ENCODE measurements at places on chromosomes 1 and 21.

DNA sequence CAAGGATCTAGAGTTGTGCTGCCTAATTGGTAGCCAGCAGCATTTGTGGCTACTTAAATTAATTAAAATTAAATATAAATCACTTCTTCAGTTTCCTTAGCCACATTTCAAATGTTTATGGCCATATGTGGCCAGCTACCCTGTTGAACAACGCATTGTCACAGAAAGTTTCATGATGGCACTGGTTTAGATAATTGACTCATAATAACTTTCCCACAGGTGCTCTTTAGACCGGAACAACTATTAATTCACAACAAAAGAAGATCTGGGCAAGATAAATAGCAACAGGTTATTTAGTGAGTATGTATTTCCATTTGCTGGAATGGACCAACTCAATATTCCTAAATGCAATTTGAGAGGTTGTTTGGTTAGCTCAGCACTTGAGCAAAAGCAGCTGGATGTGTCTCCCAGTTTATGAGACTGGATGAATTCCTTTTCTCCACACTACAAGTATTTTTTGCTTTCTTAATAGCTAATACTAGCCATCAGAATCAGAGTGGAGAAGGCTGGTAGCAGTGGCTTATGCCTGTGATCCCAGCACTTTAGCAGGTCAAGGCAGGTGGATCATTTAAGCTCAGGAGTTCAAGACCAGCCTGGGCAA is 3.7 kb upstream of the AMIGO1 start:
- DNase-seq = no peak

DNA sequence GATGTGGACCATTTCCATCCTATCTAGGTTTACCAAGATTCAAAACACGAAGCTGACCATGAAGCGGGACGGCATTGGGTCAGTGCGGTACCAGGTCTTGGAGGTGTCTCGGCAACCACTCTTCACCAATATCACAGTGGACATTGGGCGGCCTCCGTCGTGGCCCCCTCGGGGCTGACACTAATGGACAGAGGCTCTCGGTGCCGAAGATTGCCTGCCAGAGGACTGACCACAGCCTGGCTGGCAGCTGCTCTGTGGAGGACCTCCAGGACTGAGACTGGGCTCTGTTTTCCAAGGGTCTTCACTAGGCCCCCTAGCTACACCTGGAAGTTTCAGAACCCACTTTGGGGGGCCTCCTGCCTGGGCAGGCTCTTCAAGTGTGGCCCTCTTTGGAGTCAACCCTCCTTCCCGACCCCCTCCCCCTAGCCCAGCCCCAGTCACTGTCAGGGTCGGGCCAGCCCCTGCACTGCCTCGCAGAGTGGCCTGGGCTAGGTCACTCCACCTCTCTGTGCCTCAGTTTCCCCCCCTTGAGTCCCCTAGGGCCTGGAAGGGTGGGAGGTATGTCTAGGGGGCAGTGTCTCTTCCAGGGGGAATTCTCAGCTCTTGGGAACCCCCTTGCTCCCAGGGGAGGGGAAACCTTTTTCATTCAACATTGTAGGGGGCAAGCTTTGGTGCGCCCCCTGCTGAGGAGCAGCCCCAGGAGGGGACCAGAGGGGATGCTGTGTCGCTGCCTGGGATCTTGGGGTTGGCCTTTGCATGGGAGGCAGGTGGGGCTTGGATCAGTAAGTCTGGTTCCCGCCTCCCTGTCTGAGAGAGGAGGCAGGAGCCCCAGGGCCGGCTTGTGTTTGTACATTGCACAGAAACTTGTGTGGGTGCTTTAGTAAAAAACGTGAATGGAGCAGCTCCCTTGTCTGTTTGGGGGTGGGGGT is 864 bp upstream of the CCDC24 start:
- DNase-seq = no peak

- no peak for DNase-seq
These were observed 12.7 kb downstream of the GREM2 start for GRCh38 chr1:240599299-240599698.

DNA sequence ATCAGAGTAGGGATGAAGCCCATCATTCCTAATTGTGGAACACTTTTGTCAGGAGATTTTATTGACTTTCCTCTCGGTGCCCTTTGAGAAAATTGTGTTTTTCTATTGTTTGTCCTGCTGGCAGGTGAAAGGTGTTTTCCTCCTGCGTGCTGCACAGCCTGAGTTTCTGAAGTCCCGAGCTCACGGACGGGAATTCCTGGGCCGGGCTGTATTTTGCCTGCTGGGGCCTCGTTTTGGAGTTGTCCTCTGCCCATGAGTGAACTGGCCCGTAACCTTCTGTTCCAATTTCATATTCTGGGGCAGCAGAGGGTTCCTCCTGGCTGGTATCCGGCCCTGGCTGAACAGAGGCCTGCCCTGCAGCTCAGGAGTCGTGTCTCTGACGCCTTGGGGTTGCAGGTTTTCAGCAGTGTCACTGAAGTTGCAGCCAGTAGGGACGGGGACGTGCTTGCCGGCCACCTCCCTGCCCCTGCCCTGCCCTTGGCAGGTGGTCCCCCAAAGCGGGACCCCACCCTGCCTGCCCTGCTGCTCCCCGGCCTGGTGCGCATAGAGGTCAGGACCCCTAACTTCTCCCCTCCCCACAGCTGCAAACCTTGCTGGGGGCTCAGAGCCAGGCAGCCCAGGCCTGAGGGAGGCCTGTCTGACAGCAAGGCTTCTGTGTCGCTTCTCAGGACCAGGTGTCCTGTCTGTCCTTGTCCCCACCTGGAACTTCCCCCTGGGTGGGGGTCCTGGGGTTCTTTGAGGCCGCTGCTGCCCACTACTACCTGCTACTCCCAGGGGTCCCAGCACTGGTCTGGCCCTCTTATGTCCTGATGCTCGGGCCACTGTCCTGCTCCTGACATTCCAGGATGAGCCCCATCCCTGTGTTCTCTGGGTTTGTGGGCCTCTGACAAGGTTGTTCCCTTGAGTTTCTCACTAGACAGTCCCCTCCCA is 49.0 kb downstream of the SLX9 start:
- DNase-seq = no peak

GRCh38 chr1:154619181-154619948 is 11.4 kb upstream of the ADAR start:
- DNase-seq = no peak

DNA sequence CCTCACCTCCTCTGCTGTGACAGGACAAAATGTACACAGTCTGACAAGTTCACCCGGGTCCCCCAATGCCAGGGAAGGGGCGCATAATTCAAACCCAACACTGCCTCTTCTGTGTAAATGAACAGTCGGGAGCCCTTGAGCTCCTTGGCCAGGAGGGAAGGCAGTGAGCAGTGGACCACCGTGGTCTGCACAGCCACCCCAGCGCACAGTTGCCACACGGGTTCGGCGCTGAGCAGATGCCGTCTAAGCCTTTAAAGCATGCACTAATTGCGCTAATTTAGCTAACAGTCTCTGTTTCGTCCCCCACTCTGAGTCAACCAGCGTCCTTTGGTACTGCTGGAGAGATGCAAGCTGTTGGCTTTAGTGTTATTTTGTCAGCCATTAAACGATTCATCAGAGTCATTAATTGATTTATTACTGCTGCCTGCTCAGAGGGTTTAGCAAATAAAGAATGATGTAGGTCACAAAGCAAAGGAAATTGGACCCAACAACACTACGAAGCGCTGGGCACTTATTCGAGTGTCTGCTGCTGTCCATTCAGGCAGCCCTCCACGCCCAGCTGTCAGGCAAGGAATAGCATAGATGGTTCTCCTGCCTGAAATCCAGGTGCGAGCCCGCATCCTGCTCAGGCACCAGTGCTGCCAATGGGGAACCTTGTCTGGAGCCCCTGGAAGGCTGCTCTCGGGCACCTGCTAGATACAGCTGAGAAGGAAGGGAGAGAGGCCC is 91.5 kb downstream of the MRPL37 start:
- DNase-seq = peak; percentile 88

- no peak for DNase-seq
These were observed 109.8 kb downstream of the GLIS1 start for GRCh38 chr1:53629101-53629691.

DNA sequence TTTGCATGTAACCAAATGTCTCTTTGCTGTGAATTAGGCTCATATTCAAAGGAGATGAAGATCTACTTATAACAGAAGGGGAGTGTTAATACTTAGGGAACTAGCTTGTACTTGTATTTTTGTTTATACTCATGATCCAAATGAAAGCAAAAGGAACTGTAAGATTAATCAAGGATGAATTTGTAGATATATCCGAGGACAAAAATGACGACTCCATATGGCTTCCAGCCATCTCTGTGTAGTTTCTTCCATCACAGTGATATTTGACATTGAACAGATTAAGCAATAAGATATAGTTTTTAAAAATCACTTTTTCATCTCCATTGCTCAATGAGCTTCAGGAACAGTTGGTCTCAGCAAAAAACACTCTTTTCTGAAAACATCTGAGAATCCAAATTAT is 257.4 kb upstream of the CAMK1G start:
- no peak for DNase-seq

GRCh38 chr1:99084562-99084961 is 79.9 kb upstream of the PLPPR5 start:
- DNase-seq = no peak

DNA sequence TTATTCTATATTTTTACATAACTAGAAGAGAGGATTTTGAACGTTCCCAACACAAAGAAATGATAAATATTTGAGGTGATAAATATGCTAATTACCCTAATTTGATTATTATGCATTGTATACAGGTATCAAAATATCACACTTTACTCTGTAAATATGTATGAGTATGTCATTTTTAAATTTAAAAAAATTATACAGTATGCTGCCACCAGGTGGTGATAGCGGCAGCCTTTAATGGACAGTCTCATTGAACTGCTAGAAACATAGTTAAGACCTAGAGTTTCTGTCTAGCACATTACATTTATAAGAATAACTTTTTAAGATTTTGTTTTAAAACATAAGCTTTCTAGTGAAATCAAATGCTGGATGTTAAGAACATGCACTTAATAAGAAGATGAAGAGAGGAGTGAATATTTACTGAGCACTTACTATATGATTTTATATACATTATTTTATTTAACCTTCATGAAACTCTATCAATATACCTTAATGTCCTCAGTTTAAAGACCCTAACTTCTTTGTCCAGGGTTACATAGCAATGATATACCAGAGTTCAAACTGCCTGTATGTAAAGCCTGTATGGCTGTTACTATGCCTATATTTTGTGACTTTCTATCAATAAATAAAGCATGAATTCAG is 207.1 kb downstream of the NUF2 start:
- no peak for DNase-seq

- no peak for DNase-seq
These were observed 608.7 kb upstream of the PLXNA2 start for GRCh38 chr1:208852911-208853310.

GRCh38 chr21:17585875-17586450 is 26.7 kb downstream of the BTG3 start:
- DNase-seq = no peak

- DNase-seq = no peak
These were observed 23.5 kb downstream of the RNASEL start for GRCh38 chr1:182565537-182565936.

- DNase-seq = no peak
These were observed 37.9 kb downstream of the GABPA start for GRCh38 chr21:25772686-25773085.

GRCh38 chr1:24641646-24642151 is 1.4 kb upstream of the SRRM1 start:
- DNase-seq = no peak
